ENCODE measurements at places on chromosomes 2 and 18.

- no peak for DNase-seq
Observed at GRCh38 chr2:147740211-147740927, 104.5 kb upstream of the ACVR2A start.

- no peak for DNase-seq
Observed at GRCh38 chr2:69491864-69492263, 54.6 kb upstream of the NFU1 start.

- no peak for DNase-seq
Observed at GRCh38 chr18:68763083-68763482, 34.8 kb upstream of the CCDC102B start.

DNA sequence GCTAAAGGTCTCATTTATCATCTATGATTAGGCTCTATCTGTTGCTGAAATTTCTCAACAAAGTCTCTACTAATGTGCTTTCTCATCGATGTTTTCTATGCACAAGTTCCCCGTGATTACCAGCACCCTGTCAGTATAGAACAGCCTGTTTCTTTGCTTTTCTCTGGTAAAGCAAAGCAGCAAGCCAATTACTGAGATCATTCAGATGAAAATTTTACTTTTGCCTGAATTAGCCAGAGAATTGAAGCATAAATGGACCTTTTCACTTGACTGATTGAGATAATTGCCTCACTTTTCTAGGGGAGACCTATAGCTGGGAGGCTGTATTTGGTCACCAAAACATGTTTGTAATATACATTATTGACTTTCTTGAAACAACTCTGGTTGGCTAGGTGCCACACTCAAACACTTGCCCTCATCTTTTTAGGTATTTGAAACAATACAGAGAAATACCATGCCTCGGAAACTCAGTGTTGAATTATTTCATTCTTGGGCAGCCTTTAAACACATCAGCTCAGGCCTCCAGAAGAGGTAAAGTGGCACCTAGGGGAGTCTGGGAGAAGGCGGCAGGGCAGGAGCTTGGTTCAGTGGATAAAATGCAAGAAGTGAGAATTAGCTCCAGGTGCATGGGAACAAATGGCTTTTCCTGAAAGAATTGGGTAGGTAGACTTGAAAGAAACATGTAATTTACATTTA is 96.2 kb downstream of the GALNT3 start:
- no peak for DNase-seq

DNA sequence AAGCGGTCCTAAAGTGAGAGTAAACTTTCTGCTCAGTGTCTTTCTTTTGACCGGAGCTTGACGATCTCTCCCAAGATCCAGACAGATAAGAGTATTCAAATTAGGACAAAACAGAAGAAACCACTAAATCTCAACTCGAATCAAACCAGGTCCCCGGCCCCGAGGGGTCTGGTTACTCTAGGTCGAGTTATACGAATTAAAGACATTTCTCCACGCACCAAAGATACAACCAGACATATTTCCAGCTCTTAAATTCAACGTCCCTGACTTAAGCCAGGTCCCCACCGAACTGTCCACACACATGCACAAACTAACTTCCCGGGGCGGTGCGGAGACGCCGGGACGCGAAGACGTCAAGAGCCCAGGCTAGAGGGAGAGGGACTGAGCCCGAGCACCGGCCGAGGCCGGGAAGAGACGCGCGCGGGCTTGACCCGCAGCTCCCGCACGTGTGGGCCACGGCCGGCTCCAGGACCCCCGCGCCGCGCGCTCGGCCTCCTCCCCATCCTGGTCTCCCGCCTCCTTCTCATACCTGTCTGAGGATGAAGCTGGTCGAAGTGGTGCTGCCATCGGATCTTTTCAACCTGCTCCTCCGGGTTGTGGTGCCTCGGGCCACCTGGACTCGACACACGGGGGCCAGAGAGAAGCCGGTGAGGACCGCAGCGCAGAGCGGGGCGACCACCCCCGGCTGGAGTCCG is 896 bp downstream of the CACNB4 start:
- DNase-seq, result no peak

DNA sequence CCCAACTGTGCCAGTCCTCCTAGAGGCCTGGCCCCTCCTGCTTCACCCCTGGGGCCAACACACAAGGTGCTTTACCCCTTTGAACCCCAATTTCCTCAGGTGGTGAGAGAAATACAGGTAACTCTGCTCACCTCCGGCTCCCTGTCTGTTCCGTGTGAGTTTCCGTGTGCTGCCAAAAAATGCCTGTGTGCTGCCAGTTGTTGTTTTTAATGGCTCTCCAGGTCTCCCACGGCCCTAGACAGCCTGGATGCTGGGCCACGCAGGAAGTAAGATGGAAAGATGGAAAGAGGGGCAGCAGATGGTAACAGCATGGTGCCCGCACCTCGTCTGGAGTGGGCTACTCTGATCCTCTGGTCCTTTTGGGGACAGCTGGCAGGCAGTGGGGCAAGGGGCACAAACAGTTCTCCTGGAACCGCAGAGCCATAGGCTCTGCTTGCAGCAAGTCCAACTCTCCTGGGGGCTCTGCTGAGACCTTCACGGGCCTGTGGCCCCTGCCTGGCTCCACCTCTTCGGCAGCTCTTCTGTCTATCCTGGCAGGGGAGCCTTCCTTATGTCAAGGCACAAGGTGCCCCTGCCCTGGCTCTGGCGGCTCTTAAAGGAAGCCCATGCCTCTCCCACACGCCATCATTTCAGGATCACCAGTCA is 4.3 kb upstream of the ARHGEF4 start:
- no peak for DNase-seq

DNA sequence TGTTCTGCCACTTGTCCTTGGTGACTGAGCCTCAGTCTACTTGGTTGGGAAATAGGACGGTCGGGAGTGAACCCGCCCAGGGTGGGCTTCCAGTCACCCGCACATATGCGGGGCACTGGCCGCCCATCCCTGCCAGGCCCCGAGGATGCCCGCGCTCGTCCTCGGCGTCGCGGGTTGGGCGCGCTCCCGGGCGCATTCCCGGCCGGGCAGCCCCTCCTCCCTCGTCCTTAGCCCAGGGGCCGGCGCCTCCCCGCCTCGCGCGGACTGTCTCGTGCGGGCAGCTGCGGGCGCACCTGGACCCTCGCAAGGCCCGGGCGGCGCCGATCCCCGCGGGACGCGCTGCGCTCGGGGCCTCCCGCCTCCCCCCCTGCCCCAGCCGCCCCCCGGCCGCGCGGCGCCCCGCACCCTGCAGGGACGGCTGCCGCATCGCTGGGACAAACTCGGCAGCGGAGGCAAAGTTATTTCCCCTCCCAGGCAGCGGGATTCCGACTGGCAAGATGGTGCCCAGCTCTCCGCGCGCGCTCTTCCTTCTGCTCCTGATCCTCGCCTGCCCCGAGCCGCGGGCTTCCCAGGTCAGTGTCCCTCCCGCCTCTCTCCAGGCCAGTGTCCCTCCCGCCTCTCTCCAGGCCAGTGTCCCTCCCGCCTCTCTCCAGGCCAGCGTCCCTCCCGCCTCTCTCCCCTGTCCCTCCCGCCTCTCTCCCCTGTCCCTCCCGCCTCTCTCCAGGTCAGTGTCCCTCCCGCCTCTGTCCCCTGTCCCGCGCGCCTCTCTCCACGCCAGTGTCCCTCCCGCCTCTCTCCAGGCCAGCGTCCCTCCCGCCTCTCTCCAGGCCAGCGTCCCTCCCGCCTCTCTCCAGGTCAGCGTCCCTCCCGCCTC is at the start of gene FBLN7:
Gene FBLN7 (plus strand): TSS at position 227 of the 874 bp plus-strand sequence. CDS start 271 bp downstream, at position 498.
- no peak for DNase-seq

DNA sequence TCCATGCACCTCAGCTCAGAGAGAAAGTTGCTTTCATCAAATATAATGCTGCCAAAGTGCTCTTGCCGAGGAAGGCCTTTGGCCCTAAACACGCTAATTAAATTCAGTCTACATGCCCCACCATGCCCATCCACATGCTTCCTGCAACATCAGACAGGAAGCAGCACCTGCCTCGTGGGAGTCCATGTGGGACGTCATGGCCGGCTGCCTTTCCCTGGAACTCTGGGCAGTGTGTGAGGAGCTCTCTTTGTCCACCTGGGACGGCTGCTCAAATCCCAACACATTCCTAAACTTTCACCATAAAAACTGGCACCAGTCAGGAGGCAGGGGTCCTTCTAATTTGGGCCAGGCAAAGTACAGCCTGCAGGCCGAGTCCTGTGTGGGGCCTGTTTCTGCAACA is 23.1 kb downstream of the FAM178B start:
- DNase-seq, result no peak

- no peak for DNase-seq
Observed at GRCh38 chr2:30110773-30111172, 36.0 kb upstream of the YPEL5 start.

DNA sequence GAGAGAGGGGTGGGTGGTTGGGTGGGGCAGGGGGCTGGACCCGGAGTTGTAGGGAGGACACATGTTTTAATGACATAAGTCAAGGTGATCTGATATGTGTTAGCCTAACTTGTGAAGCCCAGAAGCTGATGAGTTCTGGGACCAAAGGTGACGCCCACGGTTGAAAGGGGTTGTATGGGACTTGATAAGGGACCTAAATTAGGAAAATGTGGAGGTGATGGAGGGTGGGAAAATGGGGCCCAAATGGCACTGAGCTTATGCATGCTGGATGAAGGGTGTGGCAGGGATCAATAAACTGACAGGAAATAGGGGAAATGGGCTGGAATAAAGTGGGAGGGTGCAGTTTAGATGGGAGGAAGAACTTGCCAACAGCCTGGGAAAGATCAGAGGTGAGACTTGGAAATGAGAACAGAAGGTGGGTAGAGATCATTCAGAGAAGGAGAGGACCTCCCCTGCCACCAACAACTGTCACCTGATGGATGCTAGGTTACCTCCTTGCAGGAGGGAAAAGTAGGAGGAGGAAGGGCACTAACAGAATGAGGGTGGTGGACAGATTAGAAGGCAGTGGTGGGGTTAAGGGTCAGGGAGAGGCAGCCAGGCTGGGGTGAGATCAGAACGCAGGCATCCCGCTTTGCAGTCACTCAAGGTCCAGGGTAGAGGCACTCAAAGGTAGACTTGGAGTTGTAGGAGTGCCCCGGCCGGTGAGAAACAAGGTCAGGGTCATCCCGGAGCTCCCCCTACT is 15.3 kb downstream of the WNT10A start:
- DNase-seq, result no peak

GRCh38 chr2:157476953-157477709 is 33.2 kb upstream of the CYTIP start:
- no peak for DNase-seq

DNA sequence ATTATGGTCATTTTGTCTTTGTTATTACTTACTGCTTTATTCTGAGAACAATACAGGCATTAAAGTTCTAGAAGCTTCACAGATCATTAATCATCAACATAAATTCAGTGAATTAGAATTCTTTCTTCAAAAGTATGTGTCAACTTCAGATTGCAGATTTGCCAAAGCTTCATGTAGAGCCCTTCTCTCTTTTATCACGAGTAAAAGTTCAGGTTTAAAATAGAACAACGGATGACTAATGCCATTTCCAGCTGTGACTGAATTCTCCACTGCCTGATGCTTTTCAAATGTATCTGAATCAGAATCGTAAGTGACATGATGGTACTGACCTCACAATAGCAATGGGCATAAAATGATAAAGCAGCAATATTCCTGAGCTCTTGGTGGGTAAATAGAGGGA is 116.0 kb downstream of the ABCA12 start:
- DNase-seq, result no peak

GRCh38 chr2:227179988-227180685 is 15.7 kb downstream of the COL4A3 start:
- DNase-seq, result no peak

GRCh38 chr2:236055471-236055870 is 112.7 kb downstream of the GBX2 start:
- no peak for DNase-seq

- no peak for DNase-seq
Observed at GRCh38 chr2:235576337-235576910, 82.6 kb downstream of the AGAP1 start.

GRCh38 chr2:48845684-48846083 is 90.2 kb upstream of the LHCGR start:
- DNase-seq, result no peak

GRCh38 chr18:49970319-49970718 is 157.0 kb upstream of the ACAA2 start:
- no peak for DNase-seq

Data from T-helper 22 cell (primary cell).